Stimulated activated CD4-positive, alpha-beta T cell treated with anti-CD3 and anti-CD28 coated beads, Interleukin-1b, Interleukin-23, amount 100 ng/mL, for 1 hour (primary cell): ENCODE measurements at places on chromosomes 3 and 15.

GRCh38 chr3:150269526-150269925, 138.6 kb upstream of the TSC22D2 start:
- no peak for DNase-seq

GRCh38 chr3:108320746-108321350, 24.5 kb downstream of the HHLA2 start:
- no peak for DNase-seq

DNA sequence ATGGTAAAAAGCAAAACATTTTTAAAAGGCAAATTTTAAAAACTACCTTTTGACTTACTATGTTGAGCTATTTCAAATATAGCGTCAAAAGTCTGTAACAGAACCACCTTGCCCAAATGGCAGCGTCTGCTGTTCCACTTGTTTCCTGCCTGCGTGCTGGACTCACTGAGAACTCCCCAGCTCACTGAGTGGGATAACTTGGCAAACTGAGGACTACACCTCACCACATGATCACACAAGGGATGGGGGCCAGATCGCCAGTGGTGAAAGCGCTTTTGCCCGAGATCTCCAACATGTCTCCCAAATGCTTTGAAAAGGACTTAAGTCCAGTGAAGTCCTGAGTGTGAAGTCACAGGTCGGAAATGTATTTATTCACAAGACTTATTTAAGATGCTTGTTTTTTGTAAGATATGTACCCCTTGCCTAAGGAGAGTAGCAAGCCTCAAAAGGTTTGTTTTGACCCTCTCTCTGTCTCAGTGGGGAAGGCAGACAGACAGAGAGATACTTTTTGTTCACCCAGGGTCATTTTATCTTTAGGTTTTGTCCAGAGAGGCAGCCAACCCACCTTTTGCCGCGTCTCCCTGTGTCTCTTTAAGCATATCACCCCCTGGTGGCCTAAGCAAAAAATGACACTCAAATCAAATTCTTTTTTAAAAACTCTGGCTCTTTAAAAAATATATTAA, 192.6 kb downstream of the PDZRN3 start:
- no peak for DNase-seq

DNA sequence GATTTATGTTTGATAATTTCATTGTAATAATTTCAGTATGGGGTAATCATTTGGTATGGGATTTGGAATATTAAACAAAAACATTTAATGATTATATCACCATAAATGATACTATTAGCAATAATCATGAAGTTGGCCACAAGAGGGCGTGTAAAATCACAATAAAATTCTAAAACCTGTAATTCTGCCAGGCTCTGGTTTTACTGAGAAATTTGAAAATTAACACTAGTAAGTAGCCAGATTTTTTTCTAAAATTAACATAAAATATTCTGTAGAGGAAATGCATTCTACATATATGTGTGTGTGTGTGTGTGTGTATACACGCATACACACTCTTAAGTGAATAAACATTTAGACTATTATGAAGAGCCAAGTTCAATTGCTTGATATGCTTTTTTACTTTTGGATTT, 40.5 kb downstream of the FEZF2 start:
- no peak for DNase-seq

DNA sequence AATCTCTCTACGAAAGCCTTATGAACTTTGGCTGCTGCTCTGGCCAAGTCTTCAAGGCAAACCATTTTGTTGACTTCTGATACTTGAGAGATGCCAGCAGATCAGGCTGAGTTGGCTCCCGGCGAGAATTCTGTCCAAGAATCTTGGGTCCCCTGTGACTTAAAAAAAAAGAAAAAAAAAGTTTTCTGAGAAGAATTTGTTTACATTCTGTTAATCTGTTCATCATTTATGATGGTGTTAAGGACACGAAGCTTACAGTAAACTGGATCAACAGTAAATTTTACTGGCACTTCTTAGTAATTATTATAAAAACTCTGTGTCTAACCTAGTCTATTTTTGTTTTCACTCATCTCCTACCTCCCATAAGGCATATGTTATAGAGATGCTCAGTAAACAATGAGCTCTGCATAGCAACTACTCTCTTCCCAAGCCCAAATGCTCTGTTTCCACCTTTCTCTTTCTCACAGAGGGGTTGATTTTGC, 320.9 kb upstream of the RASGRP1 start:
- no peak for DNase-seq

GRCh38 chr3:5756443-5756842, 568.9 kb downstream of the EDEM1 start:
- DNase-seq = no peak

DNA sequence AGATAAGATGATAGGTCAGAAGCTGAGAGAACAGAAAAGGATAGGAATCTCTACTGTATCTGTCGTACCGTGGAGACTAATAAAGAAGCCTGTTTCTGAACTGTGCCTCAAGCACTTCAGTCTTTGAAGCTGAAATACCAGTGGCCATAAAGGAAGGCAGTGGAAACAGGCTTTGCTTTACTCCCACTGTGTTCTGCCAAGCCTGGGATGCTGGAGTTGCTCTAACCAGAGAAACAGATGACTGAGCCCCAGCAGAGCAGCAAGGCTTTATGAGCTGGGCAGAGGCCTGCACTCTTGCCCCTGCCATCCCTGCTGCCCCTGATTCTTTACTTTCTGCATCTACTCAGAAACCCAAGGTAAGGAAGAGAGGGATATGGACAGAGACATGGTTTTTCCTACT, 89.4 kb downstream of the PDE8A start:
- DNase-seq = no peak

DNA sequence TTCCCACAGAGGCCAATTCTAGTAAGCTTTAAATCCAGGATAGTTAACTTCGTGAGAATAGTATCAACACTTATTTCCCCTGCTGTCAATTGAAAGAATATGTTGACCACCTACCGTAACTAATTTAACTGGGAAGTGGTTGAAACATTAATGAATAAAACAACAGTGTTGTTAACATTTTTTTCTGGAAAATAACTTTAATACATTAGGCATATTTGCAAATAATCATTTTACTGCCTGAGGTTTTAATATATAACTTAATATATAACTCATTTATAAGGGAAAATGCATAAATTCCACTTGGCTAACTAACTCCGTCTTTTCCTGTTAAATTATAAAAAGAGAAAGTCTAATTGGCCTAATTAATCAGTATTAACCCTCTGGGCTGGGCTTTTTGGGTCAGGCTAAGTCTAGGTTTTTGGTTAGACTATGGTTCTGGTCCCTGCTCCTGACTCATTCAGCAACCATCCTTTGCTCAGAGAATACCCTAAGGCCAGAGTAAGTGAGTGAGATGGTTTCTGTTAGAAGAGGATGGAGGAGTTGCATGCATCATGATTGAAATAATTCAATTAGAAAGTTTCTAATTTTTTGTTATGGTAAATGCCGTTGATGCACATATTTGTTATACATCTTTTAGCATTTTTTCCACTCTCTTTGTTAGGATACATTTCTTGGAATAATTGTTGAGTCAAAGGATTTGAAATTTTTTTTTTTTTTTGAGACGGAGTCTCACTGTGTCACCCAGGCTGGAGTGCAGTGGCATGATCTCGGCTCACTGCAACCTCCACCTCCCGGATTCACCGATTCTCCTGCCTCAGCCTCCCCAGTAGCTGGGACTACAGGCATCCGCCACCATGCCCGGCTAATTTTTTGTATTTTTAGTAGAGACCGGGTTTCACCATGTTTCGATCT, 10.8 kb upstream of the SKIL start:
- DNase-seq = no peak

DNA sequence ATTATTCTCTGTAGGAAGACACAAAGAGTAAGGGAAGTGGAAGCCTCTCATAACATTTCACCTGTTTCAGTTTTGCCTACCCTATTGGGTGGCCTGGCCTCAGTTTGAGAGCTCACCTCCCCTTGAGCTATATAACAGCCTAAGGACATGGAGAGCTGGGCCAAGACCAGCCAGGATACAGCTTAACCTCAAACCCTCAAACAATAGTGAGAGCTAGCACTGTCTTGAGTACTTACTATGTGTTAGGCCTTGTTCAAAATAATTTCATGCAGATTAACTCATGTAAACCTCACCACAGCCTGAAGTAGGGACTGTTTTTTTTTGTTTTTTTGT, 15.0 kb upstream of the TBL1XR1 start:
- DNase-seq = no peak

GRCh38 chr15:60905587-60905986, 323.5 kb downstream of the RORA start:
- no peak for DNase-seq

DNA sequence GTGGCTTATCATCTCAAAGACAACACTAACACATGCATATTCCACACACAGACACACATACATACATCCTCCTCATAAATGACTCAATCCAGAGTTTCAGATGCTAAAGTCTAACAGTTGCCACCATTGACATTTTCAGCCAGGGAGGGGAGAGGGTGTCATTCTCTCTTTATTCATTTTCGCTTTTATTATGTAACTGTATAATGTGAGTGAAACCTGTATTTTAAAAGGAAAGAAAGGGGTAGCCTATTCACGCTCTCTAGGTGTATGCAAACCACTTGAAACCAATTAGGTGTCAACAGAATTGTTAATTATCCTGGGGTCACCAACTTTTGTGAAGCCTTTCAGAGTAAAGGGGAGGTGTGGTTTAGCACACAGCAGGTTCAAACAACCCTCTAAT, 1282.9 kb downstream of the ROBO2 start:
- DNase-seq = no peak

DNA sequence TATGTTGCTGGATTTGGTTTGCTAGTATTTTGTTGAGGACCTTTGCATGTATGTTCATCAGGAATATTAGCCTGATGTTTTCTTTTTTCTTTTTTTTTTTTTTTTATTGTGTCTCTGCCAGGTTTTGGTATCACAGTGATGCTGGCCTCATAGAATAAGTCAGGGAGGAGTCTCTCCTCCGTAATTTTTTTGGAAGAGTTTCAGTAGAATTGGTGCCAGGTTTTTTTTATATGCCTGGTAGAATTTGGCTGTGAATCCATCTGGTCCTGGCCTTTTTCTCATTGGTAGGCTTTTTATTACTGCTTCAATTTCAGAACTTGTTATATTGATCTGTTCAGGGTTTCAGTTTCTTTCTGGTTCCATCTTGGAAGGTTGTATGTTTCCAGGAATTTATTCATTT, 165.8 kb downstream of the VPS8 start:
- DNase-seq = no peak

- no peak for DNase-seq
Observed at GRCh38 chr3:44890258-44890657, 15.8 kb downstream of the TGM4 start.

GRCh38 chr3:123817413-123817812, 66.7 kb downstream of the MYLK start:
- DNase-seq = no peak

GRCh38 chr3:7397097-7397496, 536.2 kb downstream of the GRM7 start:
- DNase-seq = no peak

DNA sequence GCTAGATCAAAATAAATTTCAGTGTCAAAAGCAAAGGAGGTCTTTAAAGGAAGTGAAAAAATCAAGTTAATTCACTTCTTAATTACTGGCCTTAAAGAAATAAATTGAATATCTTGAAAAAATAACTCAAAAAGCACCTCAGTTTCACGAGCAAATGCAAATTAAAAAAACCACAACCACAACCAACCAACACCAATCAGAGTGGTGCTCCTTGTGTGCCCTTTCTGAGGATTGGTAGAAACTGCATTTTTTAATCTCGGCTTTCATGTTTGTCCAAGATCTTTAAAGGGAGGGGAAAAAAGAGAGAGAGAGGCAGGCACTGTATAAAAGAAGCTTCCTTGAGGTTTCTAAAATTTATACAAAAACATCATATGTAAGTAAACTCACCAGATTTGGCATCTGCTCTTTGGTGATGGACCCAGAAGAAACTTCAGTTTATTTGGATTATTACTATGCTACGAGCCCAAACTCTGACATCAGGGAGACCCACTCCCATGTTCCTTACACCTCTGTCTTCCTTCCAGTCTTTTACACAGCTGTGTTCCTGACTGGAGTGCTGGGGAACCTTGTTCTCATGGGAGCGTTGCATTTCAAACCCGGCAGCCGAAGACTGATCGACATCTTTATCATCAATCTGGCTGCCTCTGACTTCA, at the start of gene GPR15:
Gene GPR15 (plus strand): TSS at position 357 of the 653 bp plus-strand sequence. CDS start 56 bp downstream, at position 413.
- no peak for DNase-seq
